ENCODE measurements at places on chromosomes 3 and 15.

DNA sequence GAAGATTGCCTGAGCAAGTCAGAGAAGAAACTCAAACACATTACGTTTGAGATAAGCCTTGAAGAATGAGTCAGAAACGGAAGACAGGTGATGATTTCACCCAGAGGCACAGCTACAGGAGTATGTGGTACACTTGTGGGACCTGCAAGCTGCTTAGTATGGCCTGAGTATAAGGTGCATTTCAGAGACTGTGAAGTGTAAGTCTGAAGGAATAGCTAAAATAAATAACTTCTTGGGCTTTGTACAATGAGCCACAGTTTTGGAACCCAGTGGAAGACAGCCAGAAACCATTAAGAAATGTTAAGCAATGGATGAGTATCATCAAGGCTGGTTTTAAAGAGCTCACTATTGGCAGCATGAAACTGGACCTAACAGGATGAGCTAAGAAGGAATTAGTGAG, 826.2 kb downstream of the ROBO1 start:
- DNase-seq: peak; percentile 95

DNA sequence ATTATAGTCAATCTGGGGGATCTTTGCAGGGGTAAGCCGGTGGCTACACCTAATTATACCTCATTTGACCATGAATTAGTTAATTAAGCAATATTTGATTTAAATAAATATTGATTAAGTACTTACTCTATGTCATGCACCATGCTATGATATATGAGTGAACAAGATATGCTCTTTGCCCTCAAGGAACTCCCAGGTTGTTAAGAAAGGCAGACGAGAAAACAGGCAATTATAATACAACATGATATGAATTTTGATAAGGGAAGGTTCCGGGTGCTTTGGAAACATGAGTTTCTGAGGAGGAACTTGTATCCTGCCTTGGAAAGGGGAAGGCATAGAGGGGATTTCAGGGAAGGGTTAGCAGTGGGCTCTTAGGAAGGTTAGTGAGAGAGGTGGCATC, 412.9 kb downstream of the WDR72 start:
- no peak for DNase-seq

GRCh38 chr3:192033246-192033645, 572.3 kb downstream of the PYDC2 start:
- no peak for DNase-seq

GRCh38 chr3:39208463-39209055, 16.2 kb upstream of the XIRP1 start:
- DNase-seq: peak; percentile 69

GRCh38 chr15:29066310-29066709, 180.5 kb downstream of the APBA2 start:
- no peak for DNase-seq

DNA sequence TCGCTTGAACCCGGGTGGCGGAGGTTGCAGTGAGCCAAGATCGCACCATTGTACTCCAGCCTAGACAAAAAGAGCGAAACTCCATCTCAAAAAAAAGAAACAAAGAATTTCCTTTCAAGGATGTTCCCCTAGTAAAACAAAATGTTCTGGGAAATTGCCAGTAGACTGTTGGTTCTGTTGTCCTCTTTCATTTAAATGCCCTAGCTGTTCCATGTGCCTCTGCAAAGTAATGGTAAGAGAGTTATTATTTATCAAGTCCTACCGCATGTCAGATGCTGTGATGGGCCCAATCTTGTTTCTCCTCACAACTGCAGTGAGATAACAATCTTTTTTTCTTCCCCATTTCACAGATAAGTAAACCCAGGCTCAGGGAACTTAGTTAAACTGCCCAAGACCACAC, 254.3 kb upstream of the TPM1 start:
- no peak for DNase-seq

DNA sequence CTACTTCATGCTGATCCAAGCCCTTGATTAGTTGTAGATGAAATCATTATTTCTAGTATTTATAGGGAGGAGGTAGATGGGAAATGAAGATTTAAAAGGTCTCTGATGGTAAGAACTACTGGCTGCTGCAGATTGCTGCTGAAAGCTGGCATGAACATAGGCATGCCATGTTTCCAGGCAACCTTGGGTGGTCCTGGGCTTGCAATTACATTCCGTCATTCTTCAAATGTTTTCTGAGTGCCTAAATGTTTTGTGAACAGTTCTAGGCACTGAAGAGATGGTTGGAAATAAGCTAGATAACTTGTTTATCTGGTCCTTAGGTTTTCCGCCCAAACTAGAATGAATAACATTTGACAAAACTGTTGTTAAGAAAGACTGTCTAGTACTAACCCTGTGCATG, 95.8 kb downstream of the KCNAB1 start:
- DNase-seq: no peak

- peak; percentile 92 for DNase-seq
Observed at GRCh38 chr15:98900356-98900755, 107.2 kb downstream of the PGPEP1L start.
